ENCODE measurements at places on chromosomes 5 and 9.

GRCh38 chr9:92716557-92716956 is 46.6 kb upstream of the IPPK start:
- DNase-seq: no peak

GRCh38 chr9:83511051-83511450 is 27.1 kb downstream of the FRMD3 start:
- DNase-seq: no peak

GRCh38 chr5:56195016-56195415 is 38.1 kb downstream of the ANKRD55 start:
- no peak for DNase-seq

DNA sequence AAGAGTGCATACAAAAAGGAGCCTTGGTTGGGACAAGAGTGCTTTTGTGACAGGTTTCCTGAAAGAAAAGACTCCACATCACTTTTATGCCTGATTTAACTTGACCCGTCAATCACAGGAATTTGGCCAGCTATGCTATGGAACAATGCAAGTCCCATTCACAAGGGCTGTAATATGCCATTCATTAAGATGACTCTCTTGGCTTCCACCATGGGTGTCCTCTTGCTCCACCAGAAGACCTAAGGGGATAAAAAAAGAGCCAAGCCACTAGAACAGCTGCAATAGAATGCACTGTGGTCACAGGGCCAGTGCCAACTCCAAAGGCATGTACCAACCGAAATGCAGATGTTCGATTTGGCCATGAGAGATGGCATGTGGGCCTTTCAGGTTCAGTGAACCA is 480.1 kb upstream of the MPDZ start:
- no peak for DNase-seq

GRCh38 chr5:79529110-79529509 is 15.2 kb upstream of the HOMER1 start:
- no peak for DNase-seq

DNA sequence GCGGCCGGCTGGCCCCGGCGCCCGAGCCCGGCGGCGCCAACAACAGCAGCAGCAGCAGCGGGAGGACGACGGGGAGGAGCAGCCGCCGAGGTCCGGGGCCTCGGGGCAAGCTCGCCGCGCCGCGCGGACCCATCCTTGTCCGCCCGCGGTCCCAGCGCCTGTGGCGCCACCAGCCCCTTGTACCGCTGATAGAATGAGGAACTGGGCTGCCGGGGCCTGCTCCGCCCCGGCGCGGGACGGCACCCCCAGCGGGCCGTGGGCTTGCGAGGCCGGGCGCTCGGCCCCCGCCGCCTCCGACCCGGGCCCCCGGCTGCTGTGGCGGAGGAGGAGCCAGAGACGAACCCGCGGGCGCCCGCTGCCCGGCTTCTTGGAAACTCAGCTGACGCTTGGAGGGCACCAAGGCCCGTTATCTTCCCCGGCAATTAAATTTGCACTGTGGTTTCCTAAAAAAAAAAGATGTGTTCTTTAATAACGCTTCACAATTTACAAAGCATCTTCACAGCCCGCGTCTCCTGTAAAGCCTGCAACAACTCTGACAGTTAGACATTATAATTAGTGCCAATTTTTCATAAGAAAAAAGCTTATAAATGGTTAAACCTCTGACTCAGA is at the start of gene ARSB:
Gene ARSB (minus strand): TSS at position 195 of the 609 bp plus-strand sequence. CDS start 62 bp downstream, at position 133.
- peak; percentile 71 for DNase-seq

- no peak for DNase-seq
Observed at GRCh38 chr9:73294336-73294735, 142.7 kb downstream of the ANXA1 start.

Measured in anterior cingulate cortex (tissue), 58 donors.